ENCODE measurements at places on chromosomes 5 and 9.

GRCh38 chr5:57037355-57037754, 85.4 kb upstream of the MIER3 start:
- DNase-seq: peak; percentile 3

- DNase-seq: no peak
Measured at GRCh38 chr5:120690621-120691407, 226.7 kb downstream of the PRR16 start.

DNA sequence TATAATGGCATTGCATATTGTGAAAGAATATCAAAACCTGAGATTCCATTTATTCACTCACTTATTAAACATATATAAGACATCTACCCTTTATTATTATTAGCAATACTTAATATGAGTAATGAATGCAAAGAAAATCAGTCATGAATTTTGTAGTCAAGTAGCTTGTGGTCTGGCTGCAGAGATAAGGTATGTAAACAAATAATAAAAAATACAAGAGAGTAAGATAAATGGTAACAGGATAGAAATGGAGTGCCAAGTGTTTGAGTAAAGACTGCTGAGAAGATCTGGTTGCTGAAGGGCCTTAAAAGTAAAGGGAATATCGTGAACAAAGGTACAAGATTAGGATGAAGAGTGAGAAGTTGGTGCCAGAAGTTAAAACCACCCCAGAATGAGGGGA, 18.4 kb downstream of the TRIM32 start:
- no peak for DNase-seq

- peak; percentile 8 for DNase-seq
Measured at GRCh38 chr5:56314529-56314928, 81.4 kb upstream of the ANKRD55 start.

- DNase-seq: no peak
Measured at GRCh38 chr5:16737209-16737608, 120.4 kb upstream of the RETREG1 start.

- no peak for DNase-seq
Measured at GRCh38 chr9:108436448-108436847, 419.3 kb downstream of the ACTL7B start.

- DNase-seq: peak; percentile 83
Measured at GRCh38 chr5:55226027-55226933, 835 bp downstream of the MCIDAS start.

GRCh38 chr5:119079318-119079921, 8.5 kb downstream of the DMXL1 start:
- no peak for DNase-seq

DNA sequence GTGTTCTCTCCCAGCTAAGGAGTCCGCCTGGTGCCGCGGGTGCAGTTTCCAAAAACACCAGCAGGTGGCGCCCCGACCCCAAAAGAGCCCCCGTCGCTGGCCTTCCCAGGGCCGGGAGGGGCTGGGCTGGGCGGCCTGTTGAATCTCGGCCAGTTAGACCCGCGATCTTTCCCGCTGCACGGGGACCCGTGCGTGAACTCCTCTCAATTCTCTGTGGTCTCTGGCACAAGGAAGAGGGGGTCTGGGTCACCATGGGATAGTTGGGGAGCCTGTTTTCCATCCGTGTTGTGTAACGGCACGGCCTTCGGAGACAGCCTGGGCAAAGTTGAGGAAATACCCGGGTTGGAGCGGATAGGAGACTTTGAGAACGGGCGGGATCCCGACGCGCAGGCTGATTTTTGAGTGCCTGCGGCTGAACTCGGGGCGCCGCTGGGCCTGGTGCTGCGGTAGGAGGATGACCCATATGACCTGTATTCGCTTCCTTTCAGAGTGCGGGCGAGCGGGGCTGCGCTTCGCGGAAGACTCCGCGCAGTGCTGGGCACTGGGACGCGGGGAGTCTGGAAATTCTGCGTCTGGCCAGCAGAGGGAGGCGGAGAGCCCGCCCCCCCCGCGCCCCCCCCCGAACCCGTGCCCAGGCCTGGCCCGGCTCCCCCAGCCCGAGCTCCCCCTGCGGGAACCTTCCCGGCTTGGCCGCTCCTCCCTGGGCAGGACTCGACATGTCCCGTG, 7.9 kb upstream of the PSD2 start:
- DNase-seq: peak; percentile 75

DNA sequence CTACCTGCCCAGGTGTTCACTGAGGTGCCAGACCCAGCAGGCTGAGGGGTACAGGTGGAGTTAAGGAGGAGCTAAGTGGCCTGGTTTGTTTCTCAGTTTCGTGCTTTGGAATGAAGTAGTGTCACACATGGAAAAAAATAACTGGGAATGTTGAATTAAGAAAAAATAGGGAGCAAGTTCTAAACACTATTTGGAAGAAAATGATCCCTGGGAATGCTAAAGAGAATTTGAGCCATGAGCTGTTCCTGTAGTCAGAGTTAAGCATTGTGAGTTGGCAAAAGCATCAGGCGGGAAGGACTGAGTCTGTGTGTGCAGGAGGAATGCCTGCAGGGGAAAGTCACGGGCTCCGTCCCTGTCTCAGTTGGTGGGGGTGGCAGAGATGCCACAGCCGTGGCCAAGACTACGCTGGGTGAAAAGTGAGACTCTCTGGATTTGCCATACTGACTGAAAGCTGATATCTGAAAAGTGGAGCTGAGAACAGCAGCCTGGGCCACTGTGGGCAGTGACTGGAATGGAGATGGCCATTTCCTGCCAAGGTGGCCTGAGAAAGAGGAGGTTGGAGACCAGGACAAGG, 37.0 kb downstream of the SYK start:
- DNase-seq: no peak

GRCh38 chr9:129762985-129763926, 10.4 kb upstream of the PTGES start:
- no peak for DNase-seq

DNA sequence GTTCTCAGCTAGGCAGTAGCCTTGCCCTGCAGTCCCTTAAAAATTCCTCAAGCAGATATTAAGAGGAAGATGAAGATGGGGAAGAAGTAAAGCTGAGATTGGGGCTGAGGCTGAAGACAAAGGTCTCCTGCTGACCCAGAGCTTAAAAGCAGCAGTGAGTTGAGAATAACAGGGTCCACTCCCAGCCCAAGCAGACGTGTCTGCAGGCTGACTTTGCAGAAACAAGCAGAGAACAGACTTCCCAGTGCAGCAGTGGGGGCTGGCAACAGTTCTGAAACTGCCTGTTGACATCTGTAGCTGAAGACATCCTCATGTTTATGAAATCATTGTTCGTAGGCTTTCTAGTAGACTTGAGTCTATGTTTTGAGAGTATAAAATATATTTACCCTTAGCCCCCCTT, 1.1 kb downstream of the CTXN3 start:
- DNase-seq: no peak

- no peak for DNase-seq
Measured at GRCh38 chr9:137866226-137867141, 11.1 kb upstream of the CACNA1B start.
